ENCODE measurements at places on chromosomes 16 and 17.

DNA sequence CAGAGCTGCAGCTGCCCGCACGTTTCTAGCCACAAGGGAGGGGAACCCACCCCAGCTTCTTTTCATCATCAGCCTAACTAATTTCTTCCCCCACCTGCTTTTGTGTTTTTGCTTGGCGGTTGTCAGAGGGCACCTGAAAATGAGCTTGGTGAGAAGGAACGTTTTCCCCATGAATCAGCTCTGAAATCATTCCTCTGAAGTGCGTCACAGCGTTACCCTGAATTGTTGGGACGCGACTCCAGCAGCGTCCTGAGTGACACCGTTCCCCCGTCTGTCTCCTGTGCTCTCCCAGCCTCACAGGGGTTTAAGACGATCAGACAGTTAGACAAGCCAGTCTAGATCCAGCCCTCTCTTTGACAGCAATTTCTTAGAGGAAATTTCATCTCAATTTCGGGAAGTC lies 722.9 kb upstream of the EEF2KMT start:
- no peak for DNase-seq

DNA sequence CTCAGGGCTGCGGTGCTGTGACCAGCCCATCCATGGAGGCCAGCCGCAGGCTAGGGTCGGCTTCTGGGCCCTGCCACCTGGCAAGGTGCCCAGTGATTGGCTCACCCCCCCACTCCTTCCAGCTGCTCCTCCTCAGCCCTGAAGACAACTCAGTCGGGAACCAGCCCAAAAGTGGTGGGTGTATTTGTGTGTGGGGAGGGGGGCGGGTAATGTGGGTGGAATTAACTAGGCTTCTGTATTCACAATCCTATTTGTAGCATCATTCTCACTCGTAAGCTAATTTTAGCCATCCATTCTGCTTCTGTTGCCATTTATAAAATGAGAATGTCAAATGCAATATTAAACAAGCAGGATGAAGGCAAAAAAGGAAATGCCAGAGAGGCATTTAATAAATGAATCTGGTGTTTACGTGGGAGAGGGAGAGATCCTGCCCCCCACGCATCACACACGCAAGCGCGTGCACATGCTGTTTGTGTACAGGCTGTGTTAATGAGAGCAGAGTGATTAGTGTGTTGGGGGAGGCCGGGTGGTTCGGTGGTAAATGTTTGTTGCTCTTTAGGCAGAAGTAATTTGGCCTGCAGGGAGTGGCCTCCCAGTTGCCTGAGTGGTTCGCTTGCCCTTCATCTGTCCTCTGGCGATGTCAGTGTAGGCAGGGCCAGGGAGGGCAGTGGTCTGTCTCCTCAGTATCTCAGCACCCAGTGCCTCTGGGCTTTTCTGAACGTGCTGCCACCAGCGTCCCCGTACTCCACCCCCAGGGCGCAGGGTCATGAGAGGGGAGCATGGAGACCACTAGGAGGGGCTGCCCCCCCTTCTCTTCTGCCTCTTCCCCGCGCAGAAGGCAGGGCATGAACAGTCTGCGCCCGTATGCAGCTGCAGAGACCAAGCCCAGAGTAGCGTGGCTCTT lies 140.1 kb downstream of the CCDC182 start:
- DNase-seq, result peak; percentile 71

GRCh38 chr17:31283841-31284240 lies 13.2 kb downstream of the OMG start:
- no peak for DNase-seq

DNA sequence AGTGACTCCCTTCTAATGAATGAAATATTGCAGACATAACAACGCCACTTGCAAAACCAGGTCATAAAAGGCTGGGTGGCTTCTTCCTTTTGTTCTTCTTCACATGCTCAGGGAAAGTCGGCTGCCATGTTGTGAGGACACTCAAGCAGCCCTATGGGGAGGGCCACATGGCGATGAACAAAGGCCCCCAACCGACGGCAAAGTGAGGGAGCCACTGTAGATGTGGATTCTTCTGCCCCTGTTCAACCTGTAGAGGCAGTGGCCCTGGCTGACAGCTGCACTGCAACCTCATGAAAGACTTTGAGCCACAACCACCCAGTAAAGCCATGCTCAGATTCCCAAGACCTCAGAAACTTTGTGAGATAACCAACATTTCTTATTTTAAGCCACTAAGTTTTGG lies 203.5 kb upstream of the TNRC6C start:
- no peak for DNase-seq

DNA sequence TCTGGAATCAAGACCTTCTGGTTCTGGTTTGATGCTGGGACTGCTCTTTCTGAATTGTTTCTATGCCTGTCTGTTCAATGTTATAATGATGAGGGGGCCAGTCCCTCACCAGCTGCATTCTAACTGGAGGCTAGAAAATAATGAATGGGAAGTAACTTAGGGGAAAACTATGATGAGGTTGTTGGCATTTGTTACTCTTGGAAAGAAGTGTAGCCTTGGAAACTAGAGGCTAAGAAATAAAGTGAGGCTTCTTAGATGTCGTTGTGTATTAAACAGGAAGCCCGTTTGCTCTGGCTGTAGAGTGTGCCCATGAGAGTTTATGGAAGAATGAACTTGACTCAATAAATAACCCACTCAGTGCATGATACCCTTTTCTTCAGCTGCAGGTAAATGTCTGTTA lies 140.8 kb downstream of the PRKCA start:
- no peak for DNase-seq

- DNase-seq, result no peak
Measured at GRCh38 chr17:43406676-43407645, 8.2 kb downstream of the ARL4D start.

All from NCI-H774 (cell line).